ENCODE measurements at places on chromosomes 1 and 21. TPM values are rescaled to one million over a fixed set of nuclear protein-coding genes. Genes with fewer than 3 reads are reported as not detected.

DNA sequence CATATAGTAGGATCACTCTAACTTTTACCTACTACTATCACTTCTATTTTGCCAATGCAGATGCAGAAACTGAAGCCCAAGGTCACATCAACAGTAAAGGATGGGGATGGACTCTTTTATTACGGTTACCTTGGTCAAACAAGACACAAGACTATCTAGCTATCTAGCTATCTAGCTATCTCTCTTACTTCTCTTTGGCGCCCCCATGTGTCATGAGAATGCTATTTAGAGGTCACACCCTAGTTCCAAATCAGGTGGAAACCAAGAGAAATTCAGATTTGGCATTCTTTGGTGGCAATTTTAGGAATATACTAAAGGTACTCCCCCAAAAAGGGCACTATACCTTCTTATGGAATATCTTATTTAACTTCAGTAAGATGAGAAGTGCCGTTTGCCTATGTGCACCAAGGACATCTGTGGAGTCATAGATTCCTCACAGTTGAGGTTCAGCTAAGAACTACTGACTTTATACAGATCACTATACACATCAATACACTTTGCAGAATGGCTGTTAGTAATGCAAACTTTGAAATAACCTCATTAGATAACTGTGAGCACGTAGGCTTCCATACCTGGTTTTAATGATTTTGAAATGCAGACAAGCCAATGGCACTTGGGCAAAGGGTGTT lies 6.7 kb downstream of the ZNF648 start:
- no peak for DNase-seq

- DNase-seq = no peak
Observed at GRCh38 chr1:237316352-237316751, 274.4 kb downstream of the RYR2 start.

DNA sequence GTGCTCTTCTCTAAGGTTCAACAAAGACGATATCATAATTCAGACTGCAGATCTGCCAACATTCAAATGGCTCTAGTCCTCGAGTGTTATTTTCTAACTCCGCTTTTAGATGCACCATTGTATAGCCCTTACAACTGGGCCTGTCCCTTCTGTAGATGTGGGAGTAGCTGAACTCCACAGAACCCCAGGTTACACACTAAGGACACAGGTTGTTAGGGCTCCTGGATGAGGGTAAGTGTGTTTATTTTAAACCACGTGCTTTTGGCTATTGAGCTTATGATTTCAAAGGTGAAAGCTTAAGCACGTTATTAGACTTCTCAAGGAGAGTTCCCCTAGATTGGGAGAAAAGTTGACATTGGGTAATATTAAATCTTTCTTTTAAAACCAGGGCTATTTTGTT lies 64.7 kb downstream of the MPZL1 start:
- no peak for DNase-seq

DNA sequence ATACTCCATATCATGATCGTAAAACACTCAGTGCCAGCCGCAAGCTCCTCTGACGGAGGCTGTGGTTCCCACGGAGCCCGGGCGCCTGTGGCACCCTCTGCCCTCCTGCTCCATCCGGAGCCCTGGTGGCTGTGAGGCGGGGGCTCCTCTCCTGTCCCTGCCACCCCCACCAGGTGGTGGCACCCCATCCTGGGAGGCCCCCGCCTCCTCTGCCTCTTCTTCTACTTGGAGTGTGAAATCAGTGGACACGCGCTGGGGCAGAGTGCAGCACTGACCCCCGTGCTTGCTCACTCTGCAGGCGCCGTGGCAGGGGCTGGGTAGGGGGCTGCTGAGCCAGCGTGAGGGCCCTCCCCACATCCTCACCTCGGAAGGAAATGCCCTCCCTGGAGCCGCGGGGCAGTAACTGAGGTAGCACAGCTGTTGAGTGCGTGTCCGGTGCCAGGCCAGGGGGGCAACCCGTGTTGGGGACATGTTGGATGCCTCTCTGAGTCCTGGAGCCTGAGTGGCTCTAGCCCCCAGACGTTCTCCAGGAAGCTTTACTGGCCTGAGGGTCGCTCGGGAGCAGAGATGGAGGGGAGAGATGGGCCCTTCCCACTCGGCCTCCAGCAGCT lies 58.7 kb upstream of the ABCG1 start:
- DNase-seq = no peak

DNA sequence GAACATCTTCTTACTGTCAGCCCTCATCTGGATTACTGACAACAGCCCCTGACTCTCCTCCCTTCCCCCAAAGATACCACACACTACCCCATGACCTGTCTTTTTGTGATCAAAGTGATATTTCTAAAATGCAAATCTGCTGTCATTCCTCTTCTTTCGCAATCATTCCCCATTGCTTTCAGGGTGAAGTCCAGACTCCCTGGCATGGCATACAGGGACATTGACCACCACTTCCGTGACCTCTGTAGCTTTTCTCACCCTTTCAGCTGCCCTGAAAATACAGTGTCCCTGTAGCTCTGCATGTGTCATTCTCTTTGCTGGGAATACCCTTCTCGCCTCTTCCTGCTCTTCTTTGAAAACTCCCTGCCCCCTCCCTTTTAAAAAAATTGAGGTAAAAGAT lies 4.1 kb downstream of the SERINC2 start:
- DNase-seq = no peak

DNA sequence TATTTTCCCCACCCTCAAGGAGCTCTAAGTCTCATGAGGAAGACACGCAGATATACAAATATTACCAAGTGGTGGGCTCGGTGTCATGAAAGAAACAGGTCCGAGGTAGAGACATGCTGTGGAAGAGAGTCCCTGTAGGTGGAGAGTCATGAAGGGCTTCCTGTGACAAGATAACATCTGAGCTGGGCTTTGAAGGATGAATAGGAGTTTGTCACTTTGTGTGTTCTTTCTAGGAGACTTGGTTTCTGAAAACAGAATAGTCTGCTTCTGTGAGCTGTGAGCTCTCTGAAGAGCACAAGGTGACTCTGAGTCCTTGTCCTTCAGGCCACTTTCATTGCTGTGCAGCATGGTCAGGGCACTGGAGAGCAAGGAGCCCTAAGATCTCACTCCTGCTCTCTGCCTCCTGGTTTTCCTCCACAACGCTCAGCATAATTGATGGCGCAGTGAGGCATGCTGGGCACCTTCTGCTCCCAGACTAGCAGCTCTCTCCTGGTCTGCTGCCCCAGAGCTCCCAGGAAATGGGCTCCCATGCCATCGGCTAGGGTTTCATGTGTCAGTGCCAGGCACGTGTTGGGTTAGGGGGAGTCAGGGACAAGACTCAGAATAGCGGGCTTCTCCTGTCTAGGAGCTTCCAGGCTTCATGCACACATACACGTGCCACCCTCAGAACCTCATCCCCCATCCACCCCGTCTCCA lies 209.9 kb upstream of the CSF3R start:
- no peak for DNase-seq

GRCh38 chr1:159089184-159089791 lies 12.7 kb upstream of the AIM2 start:
- DNase-seq = no peak

- DNase-seq = no peak
Observed at GRCh38 chr21:23534850-23535249, 2072.4 kb downstream of the MRPL39 start.

DNA sequence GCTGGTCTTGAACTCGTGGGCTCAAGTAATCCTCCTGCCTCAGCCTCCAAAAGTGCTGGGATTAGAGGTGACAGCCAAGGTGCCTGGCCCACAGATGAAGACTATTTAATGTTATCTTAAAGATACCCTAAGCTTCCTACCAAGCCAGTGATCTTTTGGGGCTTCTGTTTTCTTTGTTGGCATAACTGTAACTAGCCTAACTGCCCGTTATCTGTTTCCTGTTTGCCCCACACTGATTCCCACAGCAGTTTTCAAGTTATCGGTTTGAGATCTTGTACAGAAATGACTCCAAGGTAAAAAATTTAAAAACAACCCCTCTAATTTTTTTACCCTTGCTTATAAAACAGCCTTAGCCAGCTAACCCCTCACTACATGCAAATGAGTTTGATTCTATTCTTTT lies 12.4 kb downstream of the SELL start:
- no peak for DNase-seq

DNA sequence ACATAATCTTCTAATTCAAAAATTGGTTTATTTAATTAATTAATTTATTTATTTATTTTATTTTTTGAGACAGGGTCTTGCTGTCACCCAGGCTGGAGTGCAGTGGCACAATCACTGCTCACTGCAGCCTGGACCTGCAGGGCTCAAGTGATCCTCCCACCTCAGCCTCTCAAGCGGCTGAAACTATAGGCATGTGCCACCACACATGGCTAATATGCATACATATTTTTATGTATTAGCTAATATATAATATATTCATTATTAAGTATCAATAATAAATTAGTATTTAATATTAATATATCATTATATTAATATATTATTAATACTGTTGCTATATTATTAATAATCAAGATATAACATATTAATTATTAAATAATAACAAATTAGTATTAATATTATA lies 406.7 kb downstream of the GPATCH2 start:
- DNase-seq = no peak

DNA sequence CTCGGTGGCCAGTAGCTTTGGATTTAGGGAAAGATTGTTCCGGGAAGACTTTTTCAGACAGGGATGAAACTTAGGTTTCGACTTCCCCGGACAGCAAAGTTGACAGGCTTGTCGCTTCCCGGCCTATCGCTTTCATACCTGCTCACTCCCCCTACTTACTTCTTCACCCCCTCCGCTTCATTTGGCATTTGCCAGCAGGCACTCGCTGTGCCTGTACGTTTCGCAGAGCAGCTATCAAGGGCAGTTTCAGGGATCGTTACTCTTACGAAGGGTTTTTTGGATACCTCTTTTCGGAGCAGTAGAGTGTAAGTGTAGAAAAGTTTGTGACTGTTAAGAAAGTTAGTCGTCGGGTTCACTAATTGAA lies 393 bp downstream of the BLZF1 start:
- no peak for DNase-seq

RPS6KA1 gene
- polyA plus RNA-seq = 5.9 TPM

FAM151A gene
- 0.34 TPM for polyA plus RNA-seq

ANXA9 gene
- 2.5 TPM for polyA plus RNA-seq

Measured in forelimb muscle (tissue), 1 donor.